Astrocyte of the spinal cord (primary cell): ENCODE measurements at places on chromosomes 11 and 22.
A peak's percentile ranks its signal among the peaks of the same experiment; 100 is the strongest.

DNA sequence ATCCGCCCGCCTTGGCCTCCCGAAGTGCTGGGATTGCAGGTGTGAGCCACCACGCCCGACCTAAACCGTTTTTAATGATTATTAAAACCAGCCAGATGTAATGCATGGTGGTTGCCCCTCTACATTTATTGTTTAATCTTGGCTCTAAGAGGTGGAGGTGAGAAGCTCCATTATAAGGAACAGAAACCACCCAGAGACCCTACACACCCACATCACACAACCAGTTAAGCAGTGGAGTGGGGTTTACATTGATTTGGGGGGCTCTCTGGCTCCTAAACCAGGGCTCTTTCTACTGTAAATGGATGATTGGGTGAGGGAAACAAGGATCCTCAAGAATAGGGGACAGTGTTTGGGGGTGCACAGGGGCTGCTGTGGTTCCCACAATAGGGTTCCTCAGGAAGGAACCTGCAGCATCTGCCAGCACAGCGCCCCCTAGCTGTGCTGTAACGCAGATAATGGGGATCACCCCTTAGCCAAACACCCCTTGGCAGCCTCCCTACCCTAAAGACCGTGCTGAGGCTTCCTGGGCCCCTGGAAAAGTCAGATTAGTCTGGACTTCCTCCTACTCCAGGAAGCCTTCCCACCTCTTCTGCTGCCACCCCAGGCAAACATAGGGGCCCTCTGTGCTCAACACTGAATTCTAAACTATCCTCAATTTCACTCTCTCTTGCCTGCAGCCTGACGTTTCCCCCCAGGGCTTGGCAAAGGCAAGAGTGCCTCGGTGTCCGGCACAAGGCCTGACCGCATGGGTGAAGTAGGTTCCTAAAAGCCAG is 2.4 kb downstream of the MPST start:
- peak; percentile 18 for DNase-seq

DNA sequence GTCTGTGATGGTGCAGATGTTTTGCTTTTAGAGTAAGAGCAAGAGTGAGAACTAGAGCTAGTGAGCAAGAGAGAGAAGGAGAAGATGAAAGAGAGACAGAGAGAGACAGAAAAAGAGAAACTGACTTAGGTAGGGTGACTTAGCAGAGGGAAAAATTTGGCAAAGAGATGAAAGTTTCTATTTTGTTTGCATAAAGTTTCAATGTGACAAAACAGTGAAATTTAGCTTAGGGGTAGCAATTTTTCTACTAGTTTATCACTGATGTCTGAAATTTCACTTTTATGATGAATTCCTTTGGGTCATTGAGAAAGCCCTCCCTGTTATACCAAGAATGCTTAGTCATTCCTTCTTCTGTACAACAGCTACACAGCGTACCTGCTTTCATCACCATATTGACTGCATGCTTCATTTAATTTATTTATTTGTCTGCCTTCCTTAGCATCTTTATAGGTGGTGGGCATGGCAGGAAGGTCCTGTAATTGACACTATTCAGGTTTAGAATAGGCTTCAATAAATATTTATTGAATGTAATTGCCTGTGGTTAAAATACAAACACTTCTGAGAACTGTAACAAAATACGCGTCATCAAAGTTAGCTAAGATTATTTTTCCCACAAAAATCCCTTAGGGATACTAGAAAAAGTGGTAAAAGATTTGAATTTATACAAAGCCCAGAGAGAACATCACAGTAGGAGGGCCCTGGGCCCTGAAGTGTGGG is 19.9 kb upstream of the CTSC start:
- peak; percentile 44 for DNase-seq

DNA sequence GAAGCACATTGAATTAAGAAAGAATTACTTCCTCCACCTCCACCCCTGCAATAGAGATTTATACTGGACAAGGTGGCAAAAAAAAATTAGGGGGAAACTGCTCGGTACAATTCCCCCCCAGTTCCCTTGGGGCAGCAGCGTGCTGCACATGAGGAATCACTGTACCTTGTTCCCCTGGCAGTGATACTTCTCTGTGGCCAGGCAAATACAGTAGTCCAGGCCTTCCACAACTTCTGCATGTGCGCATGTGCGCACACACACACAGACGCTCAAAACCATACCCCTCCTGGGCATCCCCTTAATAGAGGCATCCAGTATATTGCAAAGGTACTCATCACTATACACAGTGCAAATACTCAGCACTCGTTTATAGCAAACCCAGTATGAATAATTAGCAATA is 68.9 kb downstream of the ARFGAP2 start:
- DNase-seq = no peak

- no peak for DNase-seq
Measured at GRCh38 chr11:46149342-46149741, 28.1 kb upstream of the PHF21A start.

DNA sequence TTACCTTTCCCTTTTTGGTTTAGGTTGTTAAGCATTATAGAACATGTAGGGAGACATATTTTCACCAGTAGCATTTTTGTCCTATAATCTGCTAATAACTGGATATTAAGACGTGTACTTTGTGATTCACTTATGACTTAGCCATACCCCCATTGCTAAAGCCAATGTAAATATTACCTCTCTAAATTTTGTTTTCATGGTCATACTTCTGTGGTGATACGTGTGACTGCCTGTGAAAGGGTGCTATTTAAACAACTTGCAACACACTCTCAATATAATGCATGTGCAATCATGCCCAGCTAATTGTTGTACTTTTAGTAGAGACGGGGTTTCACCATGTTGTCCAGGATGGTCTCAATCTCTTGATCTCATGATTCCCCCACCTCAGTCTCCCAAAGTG is 36.2 kb upstream of the PAK1 start:
- DNase-seq = no peak

DNA sequence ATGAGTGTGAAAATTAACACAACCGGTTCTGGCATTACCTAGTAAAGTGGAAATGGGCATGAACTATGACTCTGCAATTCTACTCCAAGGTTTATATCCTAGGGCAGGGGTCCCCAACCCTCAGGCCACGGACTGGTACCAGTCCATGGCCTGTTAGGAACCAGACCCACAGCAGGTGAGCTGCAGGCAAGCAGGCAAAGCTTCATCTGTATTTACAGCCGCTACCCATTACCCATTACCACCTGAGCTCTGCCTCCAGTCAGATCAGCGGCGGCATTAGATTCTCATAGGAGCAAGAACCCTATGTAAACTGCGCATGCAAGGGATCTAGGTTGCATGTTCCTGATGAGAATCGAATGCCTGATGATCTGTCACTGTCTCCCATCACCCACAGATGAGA is 49.8 kb downstream of the MORC2 start:
- no peak for DNase-seq

DNA sequence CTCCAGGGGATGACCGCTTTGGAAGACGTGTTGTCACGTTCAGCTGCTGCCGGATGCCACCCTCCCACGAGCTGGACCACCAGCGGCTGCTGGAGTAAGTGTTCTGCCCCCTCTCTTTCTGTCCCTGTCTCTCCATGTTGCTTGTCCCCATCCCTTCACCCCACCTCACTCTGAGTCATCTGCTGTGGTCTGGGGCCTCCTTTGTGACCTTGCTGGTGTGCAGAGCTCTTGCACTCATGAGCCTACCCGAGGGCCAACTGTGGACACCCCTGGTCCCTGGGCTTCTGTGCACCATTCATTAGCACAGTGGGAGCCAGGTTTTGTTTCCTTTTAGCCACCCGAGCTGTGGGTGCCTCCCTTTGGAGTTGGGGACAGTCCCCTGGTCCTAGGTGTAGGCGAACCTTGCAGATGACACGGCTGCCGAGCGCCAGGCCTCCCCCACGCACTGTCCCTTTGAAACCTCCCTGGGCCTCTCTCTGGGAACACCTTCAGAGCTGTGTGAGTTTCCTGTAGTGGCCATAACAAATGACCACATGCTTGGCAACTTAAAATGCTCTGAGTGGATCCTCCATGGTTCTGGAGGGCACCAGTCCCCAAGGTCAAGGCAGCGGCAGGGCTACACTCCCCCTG is 49.8 kb downstream of the ARHGAP8 start:
- no peak for DNase-seq
